ENCODE measurements at places on chromosomes 3 and 15. TPM values are rescaled to one million over a fixed set of nuclear protein-coding genes. Genes with fewer than 3 reads are reported as not detected.

The ANKRD63 gene
- total RNA-seq, result not detected

GRCh38 chr3:50586763-50587070, 17.4 kb downstream of the HEMK1 start:
- DNase-seq, result no peak

DNA sequence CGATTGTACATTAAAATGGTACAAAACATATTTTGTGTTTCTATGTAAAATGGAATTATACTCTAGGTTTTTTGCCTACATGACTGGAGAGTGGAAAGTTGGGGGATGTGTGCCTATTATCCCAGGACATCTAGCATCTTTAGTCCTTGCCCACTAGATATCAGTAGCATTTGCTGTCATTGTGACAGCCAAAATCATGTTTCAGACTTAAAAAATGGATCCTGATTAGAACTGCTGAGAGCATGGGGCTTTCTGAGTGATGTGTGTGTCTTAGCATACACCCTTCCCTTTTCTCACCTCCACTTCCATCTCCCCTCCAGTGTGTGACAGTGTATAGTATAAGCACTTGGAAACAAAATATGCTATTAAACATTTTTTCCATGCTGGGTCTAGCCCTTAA, 13.3 kb downstream of the ARMC8 start:
- DNase-seq, result no peak

GRCh38 chr15:85463276-85463892, 83.0 kb downstream of the AKAP13 start:
- no peak for DNase-seq

DNA sequence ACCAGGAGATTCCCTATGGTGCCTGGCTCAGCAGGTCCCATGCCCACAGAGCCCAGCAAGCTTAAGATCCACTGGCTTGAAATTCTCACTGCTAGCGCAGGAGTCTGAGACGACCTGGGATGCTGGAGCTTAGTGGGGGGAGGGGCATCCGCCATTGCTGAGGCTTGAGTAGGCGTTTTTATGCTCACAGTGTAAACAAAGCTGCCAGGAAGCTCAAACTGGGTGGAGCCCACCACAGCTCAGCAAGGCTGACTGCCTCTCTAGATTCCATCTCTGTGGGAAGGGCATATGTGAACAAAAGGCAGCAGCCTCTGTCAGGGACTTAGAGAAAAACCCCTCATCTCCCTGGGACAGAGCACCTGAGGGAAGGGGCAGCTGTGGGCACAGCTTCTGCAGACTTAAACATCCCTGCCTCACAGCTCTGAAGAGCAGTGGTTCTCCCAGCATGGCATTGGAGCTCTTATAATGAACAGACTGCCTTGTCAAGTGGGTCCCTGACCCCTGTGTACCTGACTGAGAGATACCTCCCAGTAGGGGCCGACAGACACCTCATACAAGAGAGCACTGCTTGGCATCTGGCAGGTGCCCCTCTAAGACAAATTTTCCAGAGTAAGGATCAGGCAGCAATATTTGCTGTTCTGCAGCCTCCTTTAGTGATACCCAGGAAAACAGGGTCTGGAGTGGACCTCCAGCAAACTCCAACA, 231.5 kb upstream of the SETMAR start:
- DNase-seq, result peak; percentile 62

DNA sequence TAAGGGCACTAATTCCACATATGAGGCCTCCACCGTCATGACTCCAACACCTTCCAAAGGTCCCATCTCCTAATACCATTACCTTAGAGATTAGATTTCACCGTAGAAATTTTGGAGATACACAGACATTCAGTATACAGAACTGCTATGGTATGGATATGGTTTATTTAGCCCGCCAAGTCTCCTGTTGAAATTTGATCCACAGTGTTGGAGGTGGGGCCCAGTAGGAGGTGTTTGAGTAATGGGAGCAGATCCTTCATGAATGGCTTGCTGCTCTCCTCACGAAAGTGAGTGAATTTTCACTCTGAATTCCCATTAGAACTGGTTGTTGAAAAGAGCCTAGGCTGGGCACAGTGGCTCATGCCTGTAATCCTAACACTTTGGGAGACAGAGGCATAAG, 7.4 kb downstream of the MKRN3 start:
- no peak for DNase-seq

The WDR72 gene
- total RNA-seq, result not detected

The ALDH1L1 gene
- total RNA-seq, result not detected

- no peak for DNase-seq
Measured at GRCh38 chr3:133408366-133408765, 8.5 kb downstream of the BFSP2 start.

Data from activated CD4-positive, alpha-beta T cell treated with anti-CD3 and anti-CD28 coated beads, Interleukin-2, amount 10 ng/mL, durations not matched to agents 24 days and 14 days (primary cell).